Stimulated activated CD4-positive, alpha-beta T cell treated with anti-CD3 and anti-CD28 coated beads, Interleukin-2, amount 100 ng/mL, for 48 hours (primary cell): ENCODE measurements at places on chromosomes 3 and 15.

GRCh38 chr3:48088056-48088748 lies 72.0 kb upstream of the MAP4 start:
- DNase-seq: no peak

- no peak for DNase-seq
Measured at GRCh38 chr3:162933656-162934055, 1437.0 kb downstream of the OTOL1 start.

DNA sequence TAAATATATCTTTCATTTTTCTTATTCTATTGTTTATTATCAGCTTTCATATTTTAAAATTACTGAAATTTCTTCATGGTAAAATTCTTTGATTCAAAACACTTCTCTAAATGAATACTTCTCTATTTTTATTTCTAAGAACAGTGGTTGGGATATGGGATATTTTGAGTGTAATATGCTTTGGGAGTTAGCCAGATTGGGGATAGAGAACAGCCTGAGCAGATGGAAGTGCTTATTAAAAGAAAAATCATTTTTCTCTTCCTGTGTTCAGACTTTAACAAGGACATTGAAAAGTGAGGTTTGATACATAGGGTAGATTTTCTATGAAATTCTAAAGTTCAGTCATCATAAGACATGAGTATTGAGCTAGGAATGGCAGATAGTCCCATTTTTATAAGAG lies 84.8 kb downstream of the COL6A5 start:
- DNase-seq: no peak

DNA sequence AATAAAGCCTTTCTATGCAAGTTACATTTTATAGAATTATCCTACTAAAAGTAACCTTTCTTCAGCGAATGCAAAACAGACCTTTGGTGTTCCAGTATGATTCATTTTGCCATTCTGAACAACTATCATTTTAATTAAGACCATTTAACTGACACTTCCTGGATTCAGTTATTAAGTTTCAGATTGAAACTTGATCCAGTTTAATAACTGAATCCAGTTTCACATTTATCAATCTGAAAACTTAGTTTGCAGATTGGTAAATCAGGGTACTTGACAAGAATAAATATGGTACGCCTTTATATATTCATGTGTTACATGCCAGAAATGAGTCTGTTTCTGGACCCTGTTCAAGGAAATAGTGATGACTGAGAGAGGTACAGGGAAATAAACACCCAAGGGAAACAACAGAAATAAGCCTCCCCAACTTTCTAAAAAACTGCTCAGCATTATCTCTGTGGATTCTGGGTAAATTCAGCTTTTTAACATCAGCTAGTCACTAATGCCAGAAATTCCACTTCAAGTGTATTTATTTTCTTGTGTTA lies 23.3 kb upstream of the NFKBIZ start:
- no peak for DNase-seq

DNA sequence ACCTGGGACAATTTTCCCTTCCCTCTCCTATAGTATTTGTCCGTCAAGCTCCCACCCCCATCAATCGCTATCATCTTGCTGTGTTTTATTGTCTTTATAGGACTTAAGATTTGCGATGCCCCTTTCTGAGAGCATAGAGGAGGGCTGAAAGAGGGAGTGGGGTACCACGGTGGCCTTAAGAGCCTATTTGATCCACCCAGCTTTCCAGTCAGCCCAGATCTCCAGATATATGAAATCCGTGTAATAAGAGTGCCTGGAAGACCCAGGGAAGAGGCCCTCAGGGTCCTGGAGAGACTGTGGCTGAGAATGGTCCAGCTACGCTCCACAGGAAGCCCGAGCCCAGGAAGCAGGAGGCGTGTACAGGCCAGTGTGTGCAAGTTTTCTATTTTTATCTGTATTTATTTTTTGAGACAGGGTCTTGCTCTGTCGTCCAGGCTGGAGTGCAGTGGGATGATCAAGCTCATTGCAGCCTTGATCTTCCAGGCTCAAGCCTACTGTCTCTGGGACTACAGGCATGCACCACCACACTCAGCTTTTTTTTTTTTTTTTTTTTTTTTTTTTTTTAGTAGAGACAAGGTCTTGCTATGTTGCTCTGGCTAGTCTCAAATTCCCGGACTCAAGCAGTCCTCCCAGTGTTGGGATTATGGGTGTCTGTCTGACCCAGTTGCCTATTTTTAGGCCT lies 964 bp upstream of the NCKIPSD start:
- no peak for DNase-seq
